CD4-positive, CD25-positive, alpha-beta regulatory T cell (primary cell): ENCODE measurements at places on chromosomes 11 and 22.

- no peak for DNase-seq
Observed at GRCh38 chr11:66420671-66421476, at the start of gene NPAS4. Gene NPAS4 (plus strand): TSS chr11:66421035. CDS start chr11:66421180, 145 bp downstream.

DNA sequence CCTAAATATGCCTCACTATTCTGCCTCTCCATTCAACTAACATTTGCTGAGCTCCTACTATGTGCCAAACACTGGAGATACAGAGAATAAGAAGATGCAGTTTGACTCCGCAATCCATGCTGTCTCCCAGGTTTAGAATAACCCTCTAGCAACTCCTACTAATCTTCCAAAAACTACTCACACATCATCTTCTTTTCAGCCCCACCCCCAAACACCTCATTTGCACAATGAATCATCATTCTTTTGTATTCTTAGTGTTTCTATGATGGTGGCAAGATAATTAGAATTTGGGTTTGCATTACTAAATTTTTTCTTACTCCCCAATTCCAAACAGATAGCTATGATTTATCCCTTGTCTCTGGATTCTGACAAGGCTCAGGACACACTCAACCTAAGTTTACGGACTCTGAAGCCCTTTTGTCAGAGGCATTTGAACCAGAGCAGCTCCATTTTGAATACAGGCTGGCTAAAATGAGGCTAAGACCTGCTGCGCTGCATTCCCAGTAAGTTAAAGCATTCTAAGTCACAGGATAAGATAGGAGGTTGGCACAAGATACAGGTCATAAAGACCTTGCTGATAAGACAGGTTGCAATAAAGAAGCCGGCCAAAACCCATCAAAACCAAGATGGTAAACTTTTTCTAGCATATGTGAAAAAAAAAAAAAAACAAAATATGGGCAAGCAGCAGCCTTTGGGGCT is 1038.9 kb downstream of the DLG2 start:
- DNase-seq: no peak

DNA sequence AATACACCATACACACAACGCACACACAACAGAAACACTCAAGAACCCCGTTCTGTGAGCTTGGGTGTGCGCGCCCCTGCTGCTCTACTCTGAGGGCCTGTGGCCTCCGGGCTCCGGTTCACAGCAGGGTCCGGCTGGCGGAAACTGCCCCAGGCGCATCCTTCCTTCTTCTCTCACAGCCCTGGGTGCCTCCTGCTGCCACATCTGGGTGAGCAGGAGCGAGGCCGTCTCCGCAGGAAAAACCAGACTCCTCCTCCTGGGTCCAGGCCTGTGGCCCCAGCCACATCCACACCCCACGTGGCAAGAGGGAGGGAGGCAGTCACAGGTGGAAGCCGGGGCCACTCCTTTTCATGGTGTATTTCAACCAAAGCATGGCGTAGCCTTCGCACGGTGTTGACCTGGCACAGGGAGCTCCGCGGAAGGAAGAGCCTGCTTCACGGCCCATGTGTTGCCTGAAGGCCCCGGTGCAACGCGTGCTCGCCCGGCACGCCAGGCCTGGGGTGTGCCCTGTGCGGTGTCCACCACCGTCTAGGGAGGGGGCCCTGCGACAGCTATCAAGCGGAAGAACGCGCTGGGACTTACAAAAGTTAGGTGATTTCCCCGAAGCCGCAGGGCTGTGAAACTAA is 1502.7 kb downstream of the TBC1D22A start:
- no peak for DNase-seq

- DNase-seq: no peak
Observed at GRCh38 chr11:34298871-34299270, 58.9 kb downstream of the ABTB2 start.

- DNase-seq: no peak
Observed at GRCh38 chr22:21856197-21856596, 11.2 kb downstream of the MAPK1 start.

DNA sequence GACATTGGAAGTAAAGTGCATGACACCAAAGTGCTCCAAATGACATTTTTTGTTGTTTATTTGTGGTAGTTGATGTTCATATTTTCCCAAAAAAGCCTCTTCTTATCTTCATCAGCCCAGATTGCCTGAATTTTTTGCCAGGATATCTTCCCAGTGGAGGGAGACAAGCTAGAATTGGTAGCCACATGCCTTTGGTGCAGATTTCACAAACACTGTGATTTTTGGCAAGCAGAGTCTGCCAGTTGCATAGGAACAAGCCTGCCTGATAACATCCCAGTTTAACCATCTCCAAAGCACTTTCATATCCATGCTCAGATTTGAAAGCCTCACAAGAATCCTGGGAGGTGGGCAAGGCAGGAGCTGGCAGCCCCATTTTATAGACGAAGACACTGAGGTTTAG is 102.3 kb upstream of the SYT13 start:
- DNase-seq: no peak

DNA sequence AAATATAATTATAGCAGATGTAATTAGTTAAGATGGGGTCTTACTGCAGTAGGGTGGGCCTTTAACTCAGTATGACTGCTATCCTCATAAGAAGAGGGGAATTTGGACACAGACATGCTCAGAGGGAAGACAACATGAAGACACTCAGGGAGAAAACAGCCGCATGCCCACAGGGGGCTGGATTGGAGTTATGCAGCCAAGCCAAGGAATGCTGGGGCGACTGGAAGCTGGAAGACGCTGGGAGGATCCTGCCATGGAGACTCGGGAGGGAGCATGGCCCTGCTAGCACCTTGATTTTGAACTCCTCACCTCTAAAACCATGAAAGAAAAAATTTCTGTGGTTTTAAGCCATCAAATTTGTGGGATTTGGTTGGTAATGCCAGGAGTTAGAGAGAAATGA is 40.9 kb downstream of the PANX1 start:
- no peak for DNase-seq

DNA sequence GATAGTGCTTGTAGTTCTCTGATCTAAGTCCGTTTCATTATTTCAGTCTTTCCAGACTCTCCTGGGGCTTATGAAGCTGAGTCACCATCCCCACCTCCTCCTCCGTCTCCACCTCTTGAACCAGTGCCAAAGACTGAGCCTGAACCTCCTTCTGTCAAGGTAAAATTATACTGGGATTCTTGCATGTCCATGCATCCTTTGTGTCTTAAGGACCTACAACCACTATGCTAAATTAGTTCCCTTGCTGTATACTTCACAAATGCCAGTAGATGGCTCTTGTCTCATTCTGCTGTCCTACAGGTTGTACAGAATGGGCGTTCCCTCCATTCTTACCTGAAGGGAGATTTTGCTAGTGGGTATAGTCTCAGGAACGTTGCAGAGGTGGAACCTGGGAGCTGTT is 42.2 kb downstream of the POLD3 start:
- DNase-seq: no peak

- peak; percentile 39 for DNase-seq
Observed at GRCh38 chr11:6505577-6506240, 8.6 kb downstream of the DNHD1 start.

DNA sequence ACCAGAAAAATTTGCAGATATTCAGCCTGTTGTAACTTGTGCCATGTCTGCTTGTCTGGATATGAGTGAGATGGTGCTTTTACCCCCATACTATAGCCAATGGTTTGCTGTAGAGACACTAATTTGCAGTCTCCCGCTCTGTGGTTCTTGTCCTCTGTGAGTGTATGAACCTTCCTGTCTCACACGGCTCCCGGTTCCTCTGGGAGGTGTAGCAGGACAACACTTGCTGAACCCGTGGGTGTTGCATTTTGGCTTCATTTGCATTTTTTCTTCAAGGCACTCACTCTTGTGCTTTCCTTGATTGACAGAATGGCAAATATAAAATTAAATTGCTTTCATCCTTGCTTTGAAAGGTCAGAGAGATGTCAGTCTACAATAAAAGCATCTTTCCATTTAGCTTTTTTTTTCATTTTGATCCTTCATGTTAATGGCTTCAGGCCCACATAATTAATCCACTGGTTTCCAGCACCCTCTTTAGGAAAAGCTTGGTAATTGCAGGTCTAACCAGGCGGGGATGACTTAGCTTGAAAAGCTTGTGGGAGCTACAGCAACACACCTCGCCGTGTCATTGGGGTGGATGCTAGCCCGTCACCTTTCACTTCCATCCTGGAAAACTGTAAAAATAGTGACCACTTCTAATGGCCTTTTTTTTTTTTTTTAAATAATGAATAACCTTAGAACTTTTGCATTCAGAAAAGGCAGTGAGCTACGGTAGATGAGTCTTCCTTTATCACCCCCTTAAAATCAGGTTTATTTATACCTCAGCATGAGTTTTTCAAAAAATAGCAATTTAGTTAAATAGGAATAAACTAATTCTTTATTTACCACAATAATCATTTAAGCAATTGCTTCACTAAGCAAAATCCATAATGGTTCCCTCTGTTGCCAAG is 27.4 kb upstream of the ST14 start:
- DNase-seq: peak; percentile 46

DNA sequence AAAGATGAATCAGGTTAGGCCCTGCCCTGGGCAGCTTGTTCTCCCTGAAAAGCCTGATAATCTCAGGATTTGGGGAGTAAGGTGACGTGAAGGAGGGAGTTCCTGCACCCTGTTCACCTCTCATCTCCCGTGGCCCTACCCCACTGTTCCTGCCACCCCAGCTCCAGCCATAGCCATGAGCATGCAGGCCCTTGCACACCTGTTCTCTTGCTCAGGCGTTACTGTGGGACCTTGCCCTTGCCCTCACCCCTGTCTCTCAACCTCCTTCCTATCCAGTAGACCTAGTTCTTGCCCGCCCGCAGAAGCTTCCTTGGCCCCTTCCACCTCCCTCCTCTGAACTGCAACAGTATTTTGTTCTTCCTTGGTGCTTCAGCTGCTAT is 15.0 kb downstream of the TSKU start:
- DNase-seq: no peak

GRCh38 chr22:50422961-50423815 is 51.6 kb downstream of the SBF1 start:
- no peak for DNase-seq

DNA sequence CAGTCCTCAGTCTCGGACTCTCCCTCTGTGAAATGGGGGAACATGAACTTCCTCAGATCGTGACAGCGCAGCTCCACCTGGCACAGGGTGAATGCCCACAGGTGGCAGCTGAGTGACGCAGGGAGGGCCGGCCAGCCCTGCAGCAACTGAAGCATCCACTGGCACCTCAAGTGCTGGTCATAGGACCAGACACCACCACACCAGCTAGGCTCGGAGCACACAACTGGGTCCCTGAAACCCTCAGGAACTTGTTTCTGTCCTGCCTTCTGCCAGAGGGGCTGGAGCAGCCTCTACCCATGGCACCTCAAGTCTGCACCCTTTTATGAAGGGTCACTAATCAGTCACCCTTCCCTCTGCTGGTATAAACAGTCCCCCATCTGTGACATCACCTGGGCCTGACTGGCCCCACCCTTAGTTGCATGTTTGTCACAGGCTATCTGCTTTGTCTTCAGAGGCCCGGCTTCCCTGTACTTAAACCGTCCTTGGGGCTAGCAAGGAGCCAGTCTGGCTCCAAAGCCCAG is 7.4 kb upstream of the CDC42BPG start:
- no peak for DNase-seq

DNA sequence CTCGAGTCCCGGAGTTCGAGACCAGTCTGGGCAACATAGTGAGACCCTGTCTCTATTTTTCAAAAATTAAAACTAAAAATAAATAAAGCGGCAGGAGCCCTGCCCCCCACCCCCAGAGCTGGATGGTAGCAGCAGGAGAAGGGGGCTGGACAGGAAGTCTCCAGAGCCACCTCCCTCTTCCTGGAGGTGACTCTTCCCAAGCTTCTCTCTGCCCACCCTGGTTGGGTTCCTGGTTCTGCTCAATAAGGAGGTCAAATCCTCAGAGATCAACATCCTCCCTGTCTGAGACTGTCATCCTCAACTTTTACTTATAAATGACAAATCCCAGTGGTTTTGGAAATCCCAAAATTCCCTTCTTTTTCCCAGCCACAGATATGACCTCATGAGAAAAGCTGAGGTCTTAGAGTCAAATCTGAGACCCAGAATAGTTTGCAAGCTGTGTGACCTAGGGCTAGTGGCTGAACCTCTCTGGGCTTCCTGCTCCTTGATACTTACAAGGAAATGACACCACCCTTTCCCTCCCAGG is 987 bp downstream of the C1QTNF6 start:
- no peak for DNase-seq

DNA sequence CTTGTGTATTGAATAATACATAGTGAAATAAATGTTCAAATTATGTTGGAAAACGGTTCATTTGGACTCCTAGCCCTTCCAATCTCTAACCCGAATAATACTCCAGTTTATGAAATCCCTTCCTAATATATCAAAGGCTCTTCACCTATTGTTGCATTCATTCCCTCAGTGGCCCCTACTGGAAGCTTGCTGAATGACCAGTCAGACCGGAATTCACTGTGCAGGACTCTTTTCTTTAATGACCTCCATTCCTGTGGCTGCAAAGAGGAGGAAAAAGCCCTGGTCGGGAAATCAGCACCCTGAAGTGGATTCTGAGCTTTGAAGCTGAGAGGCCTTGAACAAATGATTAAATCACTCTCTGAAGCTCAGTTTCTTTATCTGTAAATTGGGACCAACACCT is 19.1 kb upstream of the RCN1 start:
- no peak for DNase-seq

DNA sequence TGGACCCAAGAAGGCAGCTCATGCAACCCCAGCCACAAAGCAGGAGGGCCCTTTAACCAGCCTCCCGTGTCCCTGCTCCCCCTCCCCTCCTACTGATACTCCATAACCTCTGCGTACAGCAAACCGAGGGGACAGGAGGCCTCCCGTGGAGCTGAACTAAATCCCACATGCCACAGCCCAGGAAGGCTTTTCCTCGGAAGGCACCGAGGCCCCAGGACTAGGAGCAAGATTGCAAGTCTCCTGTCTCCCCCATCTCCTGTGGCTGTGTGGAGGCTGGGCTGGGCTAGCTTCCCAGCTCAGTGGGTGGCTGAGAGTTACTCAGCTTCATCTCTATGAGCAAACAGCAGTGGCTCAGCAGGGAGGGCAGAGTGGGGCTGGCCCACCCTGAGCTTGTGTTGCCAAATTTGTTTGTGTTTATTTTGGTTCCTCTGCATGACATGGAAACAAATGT is 62.7 kb upstream of the NECTIN1 start:
- no peak for DNase-seq

GRCh38 chr11:32385998-32386397 is 49.3 kb downstream of the WT1 start:
- DNase-seq: no peak

DNA sequence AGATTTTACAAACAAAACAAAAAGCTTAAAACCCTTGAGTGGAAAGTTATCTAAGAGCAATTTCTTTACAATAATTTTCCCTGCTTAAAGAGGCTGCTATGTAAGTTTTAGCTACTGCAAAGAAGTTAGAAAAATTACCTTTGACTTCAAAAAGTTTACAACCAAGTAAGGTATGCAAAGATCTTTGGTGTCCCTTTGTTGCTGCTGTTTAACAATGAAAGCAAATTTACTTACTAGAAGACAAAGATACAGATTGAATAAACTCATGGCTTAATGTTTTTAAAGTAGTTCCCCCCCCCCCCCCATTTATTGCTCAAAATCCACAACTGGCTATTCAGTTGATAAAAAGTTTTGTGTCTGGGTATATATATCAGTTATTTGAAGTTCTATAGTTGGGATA is 26.0 kb downstream of the TMEM123 start:
- DNase-seq: no peak

- no peak for DNase-seq
Observed at GRCh38 chr22:46574993-46575910, 37.8 kb upstream of the CELSR1 start.
